ENCODE measurements at places on chromosomes 4 and X.

GRCh38 chr4:1727117-1728031 lies 6.1 kb downstream of the TACC3 start:
- H3K4me1 ChIP-seq, result peaks cover 3% of the 10 kb centered on the region
- H3K36me3 ChIP-seq, result peaks cover 55% of the 10 kb centered on the region
- no peak overlapping the region for H3K27ac ChIP-seq
- DNase-seq, result no peak
- H3K27me3 ChIP-seq, result no peaks in the 10 kb centered on the region
- H3K4me3 ChIP-seq, result no peak overlapping the region

DNA sequence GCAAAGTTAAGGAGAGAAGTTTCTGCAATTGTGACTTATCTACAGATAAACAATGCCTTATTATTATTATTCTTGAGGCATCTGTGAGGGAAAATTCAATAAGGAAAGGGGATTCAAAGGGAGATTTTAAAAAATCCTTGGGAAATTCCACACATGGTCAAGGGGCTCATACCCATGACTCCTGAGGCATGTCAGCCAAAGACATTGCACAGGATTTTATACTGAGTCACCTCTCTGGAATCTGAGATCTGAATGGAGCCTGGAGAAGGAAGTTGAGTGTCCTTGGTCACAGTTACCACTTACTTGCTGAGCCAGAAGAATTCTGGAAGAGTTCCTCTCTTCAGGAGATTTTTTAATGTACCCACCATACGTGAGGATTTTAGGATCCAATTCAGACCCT lies 14.4 kb upstream of the CXCL8 start:
- DNase-seq, result no peak
- H3K36me3 ChIP-seq, result no peaks in the 10 kb centered on the region
- H3K27me3 ChIP-seq, result no peaks in the 10 kb centered on the region
- no peak overlapping the region for H3K27ac ChIP-seq
- no peaks in the 10 kb centered on the region for H3K4me1 ChIP-seq
- no peak overlapping the region for H3K4me3 ChIP-seq

DNA sequence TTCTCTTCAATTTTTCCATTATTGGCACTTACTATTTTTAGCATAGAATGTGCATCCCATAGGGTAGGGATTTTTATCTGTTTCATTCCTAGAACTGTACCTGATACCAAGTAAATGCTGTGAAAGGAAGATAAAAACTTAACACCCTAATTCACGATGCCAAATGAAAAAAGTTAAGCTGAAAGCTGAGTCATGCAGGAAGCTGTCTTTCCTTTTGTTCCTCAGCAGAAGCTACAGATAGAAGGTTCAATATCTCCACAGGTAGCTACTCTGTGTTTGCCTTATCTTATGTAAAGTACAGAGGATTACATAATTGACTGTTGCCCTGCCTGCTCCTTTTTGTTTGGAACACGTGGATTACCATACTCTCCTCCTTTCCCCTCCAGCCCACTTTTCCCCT lies 77.0 kb downstream of the LRP2BP start:
- no peak overlapping the region for H3K4me3 ChIP-seq
- H3K4me1 ChIP-seq, result no peaks in the 10 kb centered on the region
- no peak for DNase-seq
- no peaks in the 10 kb centered on the region for H3K27me3 ChIP-seq
- no peak overlapping the region for H3K27ac ChIP-seq

DNA sequence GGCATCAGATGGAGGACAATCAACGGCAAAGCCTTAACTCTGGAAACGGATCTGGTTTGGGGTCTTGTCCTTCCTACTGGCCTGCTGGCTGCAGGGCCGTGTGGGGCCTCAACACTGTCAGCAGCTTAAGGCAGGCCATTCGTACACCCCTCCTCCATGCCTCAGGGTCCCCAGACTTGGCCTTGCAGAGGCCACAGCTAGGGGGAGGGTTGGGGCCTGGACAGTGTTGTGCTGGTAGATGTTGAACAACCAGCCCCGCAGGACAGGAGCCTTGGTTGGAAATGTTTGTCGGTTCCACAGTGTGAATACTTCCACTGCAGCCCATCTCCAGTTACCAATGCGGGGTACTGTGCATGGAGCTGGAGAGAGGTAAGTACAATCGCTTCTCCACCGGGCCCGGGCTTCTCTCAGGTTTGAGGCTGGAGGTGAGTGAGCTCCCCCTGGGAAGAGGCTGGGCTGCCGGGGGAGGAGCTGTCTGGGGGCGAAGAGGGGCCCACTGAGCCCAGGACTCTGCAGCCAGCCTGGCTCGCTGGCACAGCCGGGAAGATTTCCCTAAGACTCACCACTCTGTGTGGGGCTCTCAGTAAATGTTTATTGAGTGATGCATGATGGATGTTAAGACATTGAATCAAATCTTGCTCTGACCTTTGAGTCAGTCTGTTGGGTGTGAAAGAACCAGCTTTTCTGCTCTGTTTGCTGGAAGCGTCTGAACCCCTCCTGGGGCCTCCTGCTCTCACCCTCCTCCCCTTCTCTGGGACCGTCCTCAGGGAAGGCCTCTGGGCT lies 19.7 kb upstream of the GPR78 start:
- H3K27ac ChIP-seq, result no peak overlapping the region
- no peaks in the 10 kb centered on the region for H3K36me3 ChIP-seq
- DNase-seq, result no peak
- H3K4me1 ChIP-seq, result peaks cover 3% of the 10 kb centered on the region

DNA sequence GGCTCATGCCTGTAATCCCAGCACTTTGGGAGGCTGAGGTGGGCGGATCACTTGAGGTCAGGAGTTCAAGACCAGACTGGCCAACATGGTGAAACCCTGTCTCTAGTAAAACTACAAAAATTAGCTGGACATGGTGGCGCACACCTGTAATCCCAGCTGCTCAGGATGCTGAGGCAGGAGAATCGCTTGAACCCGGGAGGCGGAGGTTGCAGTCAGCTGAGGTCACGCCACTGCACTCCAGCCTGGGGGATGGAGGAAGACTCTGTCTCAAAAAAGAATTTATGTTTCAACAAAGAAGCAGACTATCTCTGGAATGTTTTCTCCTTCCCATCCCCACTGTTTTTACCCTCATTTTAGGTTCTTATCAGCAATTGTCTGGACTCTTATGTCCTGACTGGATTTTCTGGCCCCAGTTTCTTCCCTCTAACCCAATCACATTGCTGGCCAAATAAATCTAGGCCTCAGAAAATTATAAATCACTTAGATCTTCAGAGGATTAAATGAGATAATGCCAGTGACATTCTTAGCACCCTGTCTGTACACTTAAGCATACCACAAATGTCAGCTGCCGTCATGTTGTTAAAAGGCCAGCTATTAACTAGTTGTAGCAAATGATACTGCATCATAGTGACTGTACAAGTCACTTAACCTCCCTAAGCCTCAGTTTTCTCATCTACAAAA lies 44.9 kb upstream of the PRSS48 start:
- no peaks in the 10 kb centered on the region for H3K4me1 ChIP-seq
- peaks cover 3% of the 10 kb centered on the region for H3K36me3 ChIP-seq
- DNase-seq, result no peak
- no peak overlapping the region for H3K27ac ChIP-seq
- H3K4me3 ChIP-seq, result no peak overlapping the region

GRCh38 chr4:178395798-178396197 lies 953.6 kb upstream of the AGA start:
- no peaks in the 10 kb centered on the region for H3K4me1 ChIP-seq
- H3K27ac ChIP-seq, result no peak overlapping the region
- DNase-seq, result no peak

DNA sequence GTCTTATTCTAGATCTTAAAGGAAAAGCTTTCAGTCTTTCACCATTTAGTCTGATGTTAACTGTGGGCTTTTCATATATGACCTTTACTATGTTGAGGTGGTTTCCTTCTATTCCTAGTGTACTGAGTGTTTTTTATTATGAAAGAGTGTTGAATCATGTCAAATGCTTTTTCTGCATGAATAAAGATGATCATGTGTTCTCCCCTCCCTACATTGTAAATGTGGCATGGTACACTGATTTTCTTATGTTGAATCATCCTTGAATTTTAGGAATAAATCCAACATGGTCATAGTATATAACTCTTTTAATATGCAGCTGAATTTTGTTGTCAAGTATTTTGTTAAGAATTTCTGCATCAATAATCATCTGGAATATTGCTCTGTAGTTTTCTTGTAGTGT lies 4.3 kb downstream of the CLGN start:
- H3K36me3 ChIP-seq, result no peaks in the 10 kb centered on the region
- H3K4me1 ChIP-seq, result no peaks in the 10 kb centered on the region
- no peaks in the 10 kb centered on the region for H3K27me3 ChIP-seq
- H3K4me3 ChIP-seq, result no peak overlapping the region
- H3K27ac ChIP-seq, result no peak overlapping the region
